ENCODE measurements at places on chromosomes 3 and 15.

GRCh38 chr3:117989982-117990381 lies 1044.7 kb downstream of the IGSF11 start:
- no peak for DNase-seq

- no peak for DNase-seq
These were observed 150.2 kb downstream of the TP63 start for GRCh38 chr3:189781415-189781814.

- DNase-seq, result no peak
These were observed 49.8 kb downstream of the CNOT10 start for GRCh38 chr3:32734756-32735155.

GRCh38 chr3:70702132-70702531 lies 389.7 kb upstream of the MDFIC2 start:
- DNase-seq, result no peak

- DNase-seq, result no peak
These were observed 7.3 kb downstream of the FAM131A start for GRCh38 chr3:184344579-184345316.

GRCh38 chr3:73611176-73611575 lies 13.6 kb downstream of the PDZRN3 start:
- DNase-seq, result no peak

- DNase-seq, result no peak
These were observed 314.9 kb upstream of the CCDC54 start for GRCh38 chr3:107062310-107062709.

DNA sequence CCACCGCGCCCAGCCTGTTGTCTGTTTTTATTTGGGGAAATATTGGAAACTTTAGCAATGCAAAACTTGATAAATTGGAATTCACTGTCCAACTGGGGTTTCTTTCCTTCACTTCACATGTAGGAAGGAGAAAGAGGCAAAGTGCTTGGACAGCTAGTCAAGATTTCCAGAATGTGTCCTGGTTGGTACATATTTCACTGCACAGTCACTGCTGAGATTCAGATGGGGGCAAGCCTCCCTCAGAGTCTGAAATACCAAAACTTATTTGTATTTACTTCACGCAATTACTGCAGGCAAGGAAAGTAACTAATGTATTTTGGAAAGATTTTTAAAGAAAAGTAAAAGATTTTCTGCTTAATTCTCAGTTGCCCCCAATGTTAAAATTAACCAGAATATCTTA lies 21.0 kb downstream of the LRRC31 start:
- no peak for DNase-seq

GRCh38 chr15:35394416-35394815 lies 151.5 kb downstream of the DPH6 start:
- DNase-seq, result no peak

- DNase-seq, result no peak
These were observed 174.4 kb upstream of the LINGO1 start for GRCh38 chr15:77807115-77807514.

- DNase-seq, result no peak
These were observed 7.7 kb downstream of the CRABP1 start for GRCh38 chr15:78347586-78348543.

DNA sequence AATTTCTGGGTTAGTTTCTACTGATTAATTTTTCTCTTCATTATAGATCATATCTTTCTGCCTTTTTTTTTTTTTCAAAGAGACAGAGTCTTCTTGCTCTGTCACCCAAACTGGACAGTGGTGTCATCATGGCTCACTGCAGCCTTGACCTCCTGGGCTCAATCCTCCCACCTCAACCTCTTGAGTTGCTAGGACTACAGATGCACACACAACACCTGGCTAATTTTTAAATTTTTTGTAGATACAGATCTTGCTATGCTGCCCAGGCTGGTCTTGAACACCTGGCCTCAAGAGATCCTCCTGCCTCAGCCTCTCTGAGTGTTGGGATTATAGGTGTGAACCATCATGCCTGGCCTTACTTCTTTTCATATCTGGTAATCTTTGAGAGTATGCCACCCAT lies 73.3 kb upstream of the SLCO2A1 start:
- no peak for DNase-seq

- no peak for DNase-seq
These were observed 4.5 kb upstream of the CLN6 start for GRCh38 chr15:68234060-68234459.

DNA sequence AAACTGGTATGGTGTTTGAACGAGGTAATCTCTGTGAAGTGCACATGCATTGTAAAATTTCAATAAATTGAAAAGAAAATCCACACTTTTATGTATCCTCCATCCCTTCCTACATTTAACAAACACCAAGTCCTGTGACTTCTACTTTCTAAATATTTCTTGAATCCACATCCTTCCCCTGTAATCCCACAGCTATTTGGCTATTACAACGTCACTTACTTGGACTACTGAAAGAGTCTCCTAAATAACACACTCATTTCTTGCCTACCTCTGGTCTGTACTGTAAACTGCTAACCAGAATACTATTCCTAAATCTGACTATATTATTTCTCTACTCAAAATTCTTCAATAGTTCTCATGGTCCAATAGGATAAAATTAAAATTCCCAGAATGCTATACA lies 176.1 kb downstream of the NEK10 start:
- no peak for DNase-seq

DNA sequence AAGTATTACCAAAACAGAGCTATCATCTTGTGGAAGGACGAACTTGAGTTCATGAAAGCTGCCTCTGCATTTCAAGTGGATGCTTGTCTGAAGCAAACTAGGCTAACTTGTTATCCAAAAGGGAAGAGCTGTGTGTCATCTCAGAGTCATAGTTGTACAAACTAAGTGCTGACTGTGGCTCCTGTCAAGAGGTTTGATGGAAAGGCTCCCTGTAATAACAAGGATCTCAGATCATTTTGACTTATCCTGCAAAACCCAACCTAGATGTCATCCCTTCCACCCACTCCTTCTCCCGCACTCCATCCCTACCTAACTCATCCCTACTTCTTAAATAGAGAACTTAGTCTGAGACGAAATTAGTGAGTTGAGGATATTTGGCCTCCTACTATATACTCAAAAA lies 110.8 kb downstream of the NR2E3 start:
- DNase-seq, result no peak

DNA sequence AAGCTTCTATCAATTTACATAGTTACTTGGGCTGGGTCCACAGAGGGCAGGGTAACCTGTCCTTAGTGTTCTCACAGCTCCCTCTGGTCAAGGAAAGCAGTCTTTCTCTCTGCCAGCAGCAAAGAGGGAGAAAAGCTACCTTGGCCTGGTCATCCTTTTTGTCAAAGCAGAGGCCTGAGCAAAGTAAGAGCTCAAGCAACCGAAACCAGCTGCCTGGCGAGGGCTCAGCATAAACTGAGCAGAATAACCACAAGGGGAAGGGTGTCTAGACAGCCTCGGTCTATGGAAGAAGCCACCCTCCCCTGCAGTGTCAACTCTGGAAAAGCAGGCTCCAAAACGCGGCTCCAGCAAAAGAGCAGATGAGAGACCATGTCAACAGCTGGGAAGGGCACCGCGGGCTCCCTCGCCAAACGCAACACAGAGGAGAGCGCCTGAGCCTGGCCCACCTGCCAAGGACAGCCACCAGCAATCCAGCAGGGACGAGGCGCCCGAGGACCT lies 17.4 kb downstream of the LRIG1 start:
- DNase-seq, result no peak

GRCh38 chr3:69747511-69748258 lies 8.4 kb downstream of the MITF start:
- DNase-seq, result no peak

DNA sequence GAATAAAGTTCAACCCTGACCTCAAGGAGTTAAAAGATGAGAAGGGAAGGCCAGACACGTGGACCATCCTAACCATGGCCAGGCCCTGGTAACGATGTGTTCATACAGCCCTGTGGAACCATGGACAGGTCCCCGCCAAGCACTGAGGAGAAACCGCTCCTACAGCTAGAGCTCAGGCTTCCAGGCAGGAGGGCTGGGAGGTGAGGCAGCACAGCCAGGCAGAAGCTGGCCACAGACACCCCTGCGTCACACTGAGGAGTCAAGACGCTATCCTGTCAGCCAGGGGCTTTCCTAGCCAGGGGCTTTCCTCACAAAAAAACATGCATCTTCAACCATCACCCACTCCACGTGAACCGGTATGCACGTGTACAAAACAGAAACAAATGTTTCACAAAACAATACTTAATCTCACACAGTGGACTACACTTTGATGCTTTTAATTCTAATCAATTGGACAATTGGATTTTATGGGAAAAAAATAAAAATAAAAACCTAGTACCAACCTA lies 73.2 kb downstream of the TBC1D2B start:
- no peak for DNase-seq

DNA sequence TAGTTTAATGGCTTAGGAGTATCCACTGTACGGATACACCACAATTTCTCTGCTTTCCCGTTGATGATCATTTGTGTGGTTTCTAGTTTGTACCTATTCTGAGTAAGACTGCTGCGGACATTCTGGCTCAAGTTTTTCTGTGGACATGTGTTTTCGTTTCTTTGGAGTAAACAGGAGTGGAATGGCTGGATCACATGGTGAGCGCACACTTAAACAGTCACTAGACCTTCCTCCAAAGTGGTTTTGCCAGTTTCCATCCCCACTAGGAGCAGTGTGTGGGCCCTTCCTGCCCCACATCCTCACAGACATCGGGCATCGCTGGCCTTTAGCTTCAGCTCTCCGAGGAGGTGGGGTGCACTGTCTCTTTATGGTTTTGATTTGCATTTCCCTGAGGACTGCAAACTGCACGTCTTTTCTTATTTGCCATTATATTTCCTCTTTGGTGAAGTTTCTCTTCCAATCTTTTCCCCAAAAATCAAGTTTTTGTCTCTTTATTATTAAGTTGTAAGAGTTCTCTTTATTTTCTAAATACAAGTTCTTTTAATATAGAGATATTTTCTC lies 94.1 kb downstream of the VGLL4 start:
- no peak for DNase-seq

GRCh38 chr3:53744351-53744750 lies 101.9 kb downstream of the CHDH start:
- no peak for DNase-seq

- DNase-seq, result no peak
These were observed 441.4 kb downstream of the CNTN3 start for GRCh38 chr3:74173090-74173489.

GRCh38 chr3:120763601-120764000 lies 21.1 kb downstream of the GTF2E1 start:
- no peak for DNase-seq

DNA sequence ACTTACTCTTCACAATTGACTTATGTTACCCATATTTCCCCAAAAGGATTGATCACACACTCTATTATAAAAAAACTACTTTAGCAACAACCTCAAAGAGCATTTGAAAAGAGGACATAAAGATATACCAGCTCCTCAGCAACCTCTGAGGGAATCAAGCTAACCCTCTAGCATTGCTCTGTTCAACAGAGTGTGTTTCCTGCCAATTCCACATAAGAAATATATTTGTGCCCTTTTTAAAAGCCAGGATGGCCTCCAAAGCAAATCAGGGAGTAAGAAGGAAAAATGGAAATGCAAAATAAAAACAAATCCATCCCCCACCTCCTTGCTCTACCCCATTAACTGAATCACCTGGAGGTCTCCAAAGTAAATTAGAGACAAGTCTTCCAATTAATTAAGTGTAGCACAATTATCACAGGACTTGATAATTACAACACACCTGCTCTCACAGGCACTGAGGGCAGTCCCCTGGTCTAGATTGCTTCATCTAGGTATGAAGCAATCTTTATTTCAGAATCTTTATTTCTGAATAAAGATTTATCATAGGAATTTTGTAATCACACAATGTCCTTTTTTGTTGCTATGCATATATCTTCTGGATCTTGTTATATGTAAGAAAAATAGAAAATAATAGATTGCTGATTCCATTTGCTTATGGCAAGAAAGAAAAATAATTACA lies 34.8 kb downstream of the GPR176 start:
- DNase-seq, result no peak

DNA sequence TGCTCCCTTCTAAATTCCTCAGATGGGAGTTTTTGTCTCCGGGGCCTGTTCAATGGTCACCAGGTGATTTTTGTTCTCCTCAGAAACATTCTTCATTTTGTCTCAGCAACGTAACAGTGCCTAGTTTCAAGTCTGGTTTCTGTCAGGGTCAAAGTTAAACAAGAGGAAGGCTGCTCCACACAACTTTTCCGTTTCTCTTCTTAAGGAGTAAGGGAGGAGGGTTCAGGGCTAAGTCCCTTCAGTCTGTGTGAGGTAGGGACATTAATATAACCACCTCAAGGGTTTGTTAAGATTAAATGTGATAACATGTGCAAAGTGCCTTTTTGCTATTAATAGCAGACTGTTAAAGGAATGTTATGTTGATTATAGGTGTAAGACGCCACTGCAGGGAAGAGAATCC lies 41.8 kb downstream of the HOMER2 start:
- DNase-seq, result no peak

GRCh38 chr3:34011171-34012101 lies 213.0 kb downstream of the PDCD6IP start:
- DNase-seq, result no peak

- DNase-seq, result no peak
These were observed 913.8 kb downstream of the FHIT start for GRCh38 chr3:60337421-60337820.

DNA sequence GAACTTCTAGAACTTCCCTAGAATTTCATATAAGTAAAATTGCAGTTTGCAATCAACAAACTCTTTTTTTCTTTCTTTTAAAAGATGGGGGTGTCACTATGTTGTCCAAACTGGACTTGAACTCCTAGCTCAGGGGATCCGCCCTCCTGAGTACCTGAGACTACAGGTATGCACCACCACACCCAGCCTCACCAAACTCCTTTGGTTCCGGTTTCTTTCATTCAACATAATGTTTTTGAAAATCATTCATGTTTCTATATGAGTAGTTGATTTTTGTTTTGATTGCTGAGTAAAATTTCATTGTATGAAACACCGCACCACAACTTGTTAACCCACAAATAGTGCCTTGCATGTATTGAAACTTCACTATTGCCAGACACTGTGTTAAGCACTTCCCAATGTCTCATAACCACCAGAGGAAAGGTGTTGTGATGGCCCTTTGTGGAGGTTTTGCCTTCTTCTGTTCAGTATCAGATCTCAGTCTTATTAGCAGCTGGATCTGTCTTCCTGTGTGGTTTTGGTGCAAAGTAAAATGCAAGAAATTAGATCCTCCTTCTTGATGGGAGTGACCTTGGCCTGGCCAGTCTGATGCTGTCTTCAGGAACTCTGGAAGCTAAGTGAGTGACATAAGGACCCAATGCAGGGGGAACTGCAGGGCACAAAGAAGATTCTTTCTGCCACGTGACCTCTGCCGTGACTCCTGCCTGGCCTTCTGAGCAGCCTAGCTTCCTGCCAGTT lies 78.8 kb upstream of the UBE2E1 start:
- DNase-seq, result no peak

GRCh38 chr15:25065286-25065685 lies 110.5 kb downstream of the SNRPN start:
- no peak for DNase-seq

DNA sequence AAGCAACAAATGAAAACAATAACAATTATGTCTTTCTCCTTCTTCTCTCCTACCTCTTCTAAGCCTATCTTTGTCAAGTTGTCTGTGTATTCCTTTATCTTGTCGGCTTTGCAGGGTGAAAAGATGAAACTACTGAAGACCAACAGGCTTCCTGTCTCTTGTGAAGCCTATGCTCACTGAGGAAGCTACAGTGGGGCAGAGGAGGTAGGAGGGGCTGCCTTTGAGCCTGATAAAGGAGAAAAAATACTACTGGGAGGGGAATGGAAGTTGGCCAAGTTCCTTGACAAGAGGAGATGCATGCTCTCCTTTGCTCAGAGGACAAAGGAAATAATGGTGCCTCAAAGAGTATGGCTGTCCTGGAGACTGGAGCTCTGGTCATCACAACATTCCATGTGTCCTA lies 92.0 kb downstream of the IGSF11 start:
- DNase-seq, result no peak

GRCh38 chr15:70071799-70072198 lies 25.9 kb downstream of the TLE3 start:
- no peak for DNase-seq

GRCh38 chr3:80395023-80395422 lies 627.2 kb upstream of the ROBO1 start:
- DNase-seq, result no peak
